ENCODE measurements at places on chromosomes 6 and 20.

- peaks cover 25% of the 10 kb centered on the region for H3K4me1 ChIP-seq
- peak overlapping the region; percentile 84 for H3K27ac ChIP-seq
- H3K4me3 ChIP-seq: peak overlapping the region; percentile 68
- no peaks in the 10 kb centered on the region for H3K27me3 ChIP-seq
- no peaks in the 10 kb centered on the region for H3K36me3 ChIP-seq
- DNase-seq: no peak
These were observed 1.3 kb downstream of the ADGRG6 start for GRCh38 chr6:142303176-142303533.

DNA sequence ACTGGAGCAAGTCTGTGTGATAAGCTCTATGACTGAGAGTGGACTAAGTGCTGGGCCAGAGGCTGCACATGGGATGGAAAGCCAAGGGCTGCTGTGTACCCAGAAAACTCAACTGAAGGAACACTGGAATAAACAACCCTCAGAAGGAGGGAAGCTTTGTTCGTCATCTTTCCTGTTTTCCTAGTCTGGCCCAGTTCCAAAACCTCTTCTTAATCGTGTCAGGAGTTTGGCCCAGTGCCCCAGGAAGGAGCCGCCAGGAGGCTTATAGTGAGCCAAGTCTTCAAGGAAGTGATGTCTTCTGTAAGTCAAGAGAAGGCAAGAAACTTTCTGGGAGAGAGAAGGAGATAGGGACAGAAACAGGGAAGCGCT is 23.3 kb upstream of the TOP1 start:
- peaks cover 51% of the 10 kb centered on the region for H3K4me1 ChIP-seq
- H3K27me3 ChIP-seq: no peaks in the 10 kb centered on the region
- H3K36me3 ChIP-seq: no peaks in the 10 kb centered on the region
- H3K27ac ChIP-seq: peak overlapping the region; percentile 93

- no peak overlapping the region for H3K4me3 ChIP-seq
- DNase-seq: no peak
- H3K27ac ChIP-seq: no peak overlapping the region
- no peaks in the 10 kb centered on the region for H3K36me3 ChIP-seq
These were observed 20.4 kb upstream of the ITPR3 start for GRCh38 chr6:33600761-33601160.

DNA sequence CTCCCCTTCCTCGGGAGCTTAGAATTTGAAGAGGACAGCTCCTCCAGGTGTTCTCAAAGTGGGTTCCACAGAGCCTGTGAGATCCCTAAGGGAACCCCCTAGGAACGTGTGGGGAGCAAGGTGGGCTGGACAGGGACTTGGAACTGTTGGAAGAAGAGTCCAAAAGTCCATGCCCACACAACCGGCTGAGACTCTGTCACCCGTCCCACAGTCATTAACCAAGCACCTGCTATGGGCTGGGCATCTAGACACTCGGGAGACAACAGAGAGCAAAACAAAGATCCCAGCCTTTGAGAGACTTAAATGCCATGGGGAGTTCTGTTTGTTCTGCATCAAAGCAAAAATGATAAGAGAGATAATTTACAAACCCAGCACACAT is 51.9 kb upstream of the SAYSD1 start:
- no peak for DNase-seq
- peaks cover 11% of the 10 kb centered on the region for H3K27me3 ChIP-seq
- H3K36me3 ChIP-seq: no peaks in the 10 kb centered on the region

- DNase-seq: no peak
- no peaks in the 10 kb centered on the region for H3K36me3 ChIP-seq
- no peak overlapping the region for H3K4me3 ChIP-seq
- no peaks in the 10 kb centered on the region for H3K4me1 ChIP-seq
- no peaks in the 10 kb centered on the region for H3K27me3 ChIP-seq
- H3K27ac ChIP-seq: no peak overlapping the region
These were observed 251.1 kb downstream of the PAX1 start for GRCh38 chr20:21956591-21956990.

DNA sequence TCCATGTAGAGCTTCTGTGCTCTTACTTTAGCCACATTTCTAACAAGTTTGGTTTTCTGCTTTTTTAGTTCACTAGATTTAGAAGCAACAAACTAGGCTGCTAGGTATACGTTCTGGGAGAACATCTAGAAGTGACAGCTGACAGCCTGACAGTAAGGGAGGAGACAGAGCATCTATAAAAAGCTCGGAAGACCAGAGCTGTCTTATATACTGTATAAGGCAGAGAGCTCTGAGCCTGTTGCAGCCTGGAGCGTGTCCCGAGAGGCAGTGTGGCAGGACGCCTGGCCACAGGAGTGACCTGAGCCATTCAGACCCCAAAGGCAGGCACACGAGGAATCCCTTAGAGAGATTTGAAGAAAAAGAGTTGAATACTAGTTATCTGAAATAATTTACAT is 24.6 kb downstream of the PPP1R14C start:
- no peaks in the 10 kb centered on the region for H3K27me3 ChIP-seq
- no peak overlapping the region for H3K4me3 ChIP-seq
- H3K4me1 ChIP-seq: no peaks in the 10 kb centered on the region
- no peak overlapping the region for H3K27ac ChIP-seq

DNA sequence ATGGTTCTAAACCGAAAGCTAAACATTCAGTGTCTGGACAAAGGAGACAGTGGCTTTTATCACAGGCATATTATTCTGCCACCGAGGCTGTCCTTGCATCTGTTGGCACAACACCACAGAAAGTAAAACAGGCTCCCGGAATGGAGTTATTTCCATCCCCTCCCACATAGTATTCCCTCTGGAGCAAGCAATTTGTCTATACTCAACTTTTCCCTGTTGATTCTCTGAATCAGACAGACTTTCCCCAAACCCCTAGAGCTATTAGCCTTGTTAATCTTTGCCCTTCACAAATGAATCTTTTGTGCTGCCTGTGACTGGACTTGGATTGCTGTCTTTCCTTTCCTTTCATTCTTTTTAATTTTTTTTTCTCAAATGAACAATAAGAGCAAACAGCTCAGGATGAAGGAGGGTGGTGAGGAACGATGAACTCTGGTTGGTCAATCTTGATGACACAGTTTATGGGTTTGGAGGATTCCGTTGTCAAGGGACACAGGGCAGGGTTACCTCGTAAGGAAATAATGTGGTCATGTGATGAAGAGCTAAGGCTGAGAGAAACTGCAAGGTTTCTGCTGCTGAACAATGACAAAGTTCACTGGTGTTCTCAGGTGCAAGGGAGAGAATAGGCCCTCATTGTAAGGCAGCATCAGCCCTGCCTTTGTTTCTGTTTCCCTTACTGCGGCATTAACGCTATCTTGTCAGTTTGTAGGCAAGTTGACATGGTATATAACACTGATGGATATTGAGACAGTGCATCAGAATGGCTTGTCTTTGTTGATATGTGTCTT is 275.0 kb upstream of the BMP2 start:
- no peak overlapping the region for H3K4me3 ChIP-seq
- DNase-seq: no peak
- no peaks in the 10 kb centered on the region for H3K36me3 ChIP-seq

DNA sequence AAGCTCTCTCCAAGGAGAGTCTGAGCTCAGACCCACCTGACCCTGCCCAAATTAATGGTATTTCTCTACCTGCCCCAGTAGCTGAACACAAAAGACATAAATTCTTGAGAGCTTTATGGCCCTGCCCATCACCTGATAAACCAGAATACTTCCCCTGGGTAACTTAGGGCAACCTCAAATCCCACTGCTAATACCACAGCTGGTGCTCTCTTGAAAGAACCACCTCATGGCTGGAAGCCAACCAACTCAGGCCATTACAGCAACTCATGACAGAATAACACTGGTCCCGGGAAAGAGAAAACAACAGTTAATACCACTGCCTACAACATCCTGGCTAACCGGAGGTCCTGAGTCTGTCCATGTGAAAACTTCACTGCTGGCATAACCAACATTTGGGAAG is 328.6 kb downstream of the NKAIN2 start:
- H3K36me3 ChIP-seq: no peaks in the 10 kb centered on the region
- DNase-seq: no peak
- H3K4me3 ChIP-seq: no peak overlapping the region

- H3K27ac ChIP-seq: no peak overlapping the region
- peaks cover 8% of the 10 kb centered on the region for H3K36me3 ChIP-seq
These were observed 104.3 kb downstream of the SLC23A2 start for GRCh38 chr20:4896971-4897497.

DNA sequence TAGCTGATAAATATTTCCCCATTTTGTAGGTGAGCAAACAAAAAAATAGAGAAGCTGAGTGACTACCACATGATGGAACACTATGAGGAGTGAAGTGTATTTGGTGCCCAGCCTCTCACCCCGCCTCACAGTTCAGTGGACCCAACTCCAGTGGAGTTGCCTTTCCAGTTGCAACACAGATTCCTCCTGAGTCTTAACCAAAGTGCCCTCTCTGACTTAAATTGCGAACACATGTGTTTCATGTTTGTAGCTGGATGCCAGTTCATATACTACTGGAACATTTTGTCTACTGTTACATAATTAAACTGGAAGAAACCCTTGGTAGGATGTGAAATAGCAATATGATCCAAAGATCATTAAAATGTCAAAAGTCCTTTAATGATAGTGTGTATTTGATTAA is 448.9 kb downstream of the COL12A1 start:
- peak overlapping the region; percentile 19 for H3K27ac ChIP-seq
- no peak overlapping the region for H3K4me3 ChIP-seq
- no peaks in the 10 kb centered on the region for H3K36me3 ChIP-seq
- no peak for DNase-seq
- H3K27me3 ChIP-seq: no peaks in the 10 kb centered on the region

DNA sequence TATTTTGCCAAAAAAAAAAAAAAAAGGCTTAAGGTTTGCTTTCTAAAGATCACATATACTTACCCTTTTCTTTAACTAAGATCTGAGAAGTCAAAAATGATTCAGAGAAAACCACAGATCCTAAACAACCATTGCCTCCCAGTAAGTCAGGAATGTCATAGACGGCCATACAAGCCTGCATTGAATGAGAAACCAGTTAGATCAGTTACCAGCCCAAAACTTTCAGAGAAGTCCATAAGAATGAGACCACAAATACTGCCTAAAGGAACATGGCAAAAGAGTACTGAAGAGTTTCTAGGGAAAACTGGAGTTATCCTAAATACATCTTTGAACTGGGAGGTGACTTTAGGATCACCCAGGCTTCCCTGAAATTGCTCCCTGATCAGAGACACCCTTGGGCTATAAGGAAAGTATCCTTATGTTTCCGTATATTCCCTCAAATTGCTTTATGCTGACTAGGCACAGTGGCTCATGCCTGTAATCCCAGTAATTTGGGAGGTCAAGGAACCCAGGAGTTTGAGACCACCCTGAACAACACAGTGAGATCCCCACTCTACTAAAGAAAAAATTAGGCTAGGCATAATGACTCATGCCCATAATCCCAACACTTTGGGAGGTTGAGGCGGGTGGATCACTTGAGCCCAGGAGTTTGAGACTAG is 79.4 kb upstream of the SLC4A11 start:
- no peaks in the 10 kb centered on the region for H3K27me3 ChIP-seq
- no peak overlapping the region for H3K4me3 ChIP-seq
- H3K36me3 ChIP-seq: peaks cover 45% of the 10 kb centered on the region
- H3K27ac ChIP-seq: no peak overlapping the region

DNA sequence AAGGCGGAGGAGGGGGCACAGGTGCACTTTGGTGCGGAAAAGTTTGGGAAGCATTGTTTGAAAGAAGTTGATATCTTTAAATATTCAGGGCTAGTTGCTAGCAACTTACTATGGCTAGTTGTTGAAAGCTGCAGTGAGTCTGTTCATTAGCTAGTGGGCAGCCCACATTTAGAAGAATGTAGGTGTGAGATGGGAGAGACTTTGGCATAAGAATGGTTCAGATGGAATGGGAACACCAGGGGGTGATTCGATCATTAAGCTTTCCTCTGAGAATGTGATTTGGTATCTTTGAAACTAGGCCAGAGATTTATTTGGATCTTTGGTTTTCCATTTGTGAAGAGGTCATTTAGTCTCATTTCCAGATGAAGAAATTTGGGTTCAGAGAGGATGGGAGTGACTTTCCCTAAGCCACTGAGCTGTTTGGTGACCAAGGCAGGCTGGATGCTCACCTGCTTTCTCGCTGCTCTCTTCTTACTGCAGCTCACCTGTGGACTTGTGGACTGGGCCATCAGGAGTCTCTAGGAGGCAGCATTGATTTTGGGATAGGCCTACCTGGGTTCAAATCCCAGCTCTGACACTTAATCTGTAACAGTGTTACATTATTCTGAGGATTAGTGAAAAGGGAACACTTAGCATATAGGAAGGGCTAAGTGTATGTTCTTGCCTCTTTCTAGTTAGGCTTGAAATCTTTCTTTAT is 62.9 kb downstream of the CARMIL1 start:
- H3K4me1 ChIP-seq: no peaks in the 10 kb centered on the region
- H3K27me3 ChIP-seq: no peaks in the 10 kb centered on the region
- H3K4me3 ChIP-seq: no peak overlapping the region
- no peak overlapping the region for H3K27ac ChIP-seq

- H3K27me3 ChIP-seq: peaks cover 7% of the 10 kb centered on the region
- H3K4me1 ChIP-seq: peaks cover 6% of the 10 kb centered on the region
- no peak for DNase-seq
- peak overlapping the region; percentile 18 for H3K27ac ChIP-seq
These were observed 241.8 kb downstream of the TTLL2 start for GRCh38 chr6:167566711-167567141.

GRCh38 chr6:150276937-150277742 is 91.7 kb upstream of the IYD start:
- peaks cover 49% of the 10 kb centered on the region for H3K4me1 ChIP-seq
- DNase-seq: no peak
- no peak overlapping the region for H3K4me3 ChIP-seq

DNA sequence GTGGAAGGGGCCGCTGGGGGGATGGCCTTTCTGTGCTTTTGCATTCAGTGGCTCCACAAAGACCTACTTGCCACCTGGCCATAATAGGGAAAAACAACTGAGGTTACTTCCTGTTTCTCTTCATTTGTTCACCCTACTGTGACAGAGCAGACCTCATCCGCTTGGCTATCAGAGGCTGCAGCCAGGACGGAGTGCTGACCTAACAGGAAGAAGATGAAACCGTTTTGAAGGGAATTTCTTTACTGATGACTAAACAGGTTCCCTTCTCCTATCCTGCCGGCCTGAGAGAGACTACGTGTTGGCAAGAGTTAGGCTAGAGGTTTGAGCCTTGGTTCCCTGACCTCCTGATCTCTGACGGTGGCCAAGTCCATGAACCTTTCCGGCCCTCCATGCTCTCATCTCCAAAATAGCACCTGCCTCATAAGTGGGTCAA is 21.3 kb downstream of the PRR18 start:
- no peak overlapping the region for H3K4me3 ChIP-seq
- H3K4me1 ChIP-seq: no peaks in the 10 kb centered on the region
- H3K36me3 ChIP-seq: no peaks in the 10 kb centered on the region

DNA sequence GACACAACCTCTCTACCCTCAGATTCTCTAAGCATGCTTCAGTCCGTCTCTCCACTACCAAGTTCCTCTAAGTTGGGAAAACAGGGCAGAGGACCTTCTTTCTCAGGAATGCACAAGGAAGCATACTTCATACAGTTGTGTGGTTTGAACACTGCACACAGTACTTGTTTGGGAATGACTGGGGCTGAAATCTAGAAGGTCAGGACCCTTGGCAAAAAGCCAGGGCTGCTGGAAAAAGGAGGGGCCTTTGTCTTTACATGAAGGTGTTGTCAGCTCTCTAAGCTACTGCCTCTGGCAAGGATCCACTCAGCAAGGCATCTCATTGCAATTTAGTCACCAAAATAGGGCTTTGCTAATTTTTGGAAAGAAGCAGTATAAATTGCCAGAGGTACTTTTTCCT is 20.7 kb upstream of the HEY2 start:
- DNase-seq: no peak
- H3K27me3 ChIP-seq: no peaks in the 10 kb centered on the region
- H3K27ac ChIP-seq: no peak overlapping the region
- no peaks in the 10 kb centered on the region for H3K36me3 ChIP-seq
- no peaks in the 10 kb centered on the region for H3K4me1 ChIP-seq
- no peak overlapping the region for H3K4me3 ChIP-seq

Data from suprapubic skin (tissue), 4 donors.